ENCODE measurements at places on chromosomes 1 and 21.

GRCh38 chr1:19967808-19968207 is 11.6 kb downstream of the PLA2G2A start:
- DNase-seq = no peak

DNA sequence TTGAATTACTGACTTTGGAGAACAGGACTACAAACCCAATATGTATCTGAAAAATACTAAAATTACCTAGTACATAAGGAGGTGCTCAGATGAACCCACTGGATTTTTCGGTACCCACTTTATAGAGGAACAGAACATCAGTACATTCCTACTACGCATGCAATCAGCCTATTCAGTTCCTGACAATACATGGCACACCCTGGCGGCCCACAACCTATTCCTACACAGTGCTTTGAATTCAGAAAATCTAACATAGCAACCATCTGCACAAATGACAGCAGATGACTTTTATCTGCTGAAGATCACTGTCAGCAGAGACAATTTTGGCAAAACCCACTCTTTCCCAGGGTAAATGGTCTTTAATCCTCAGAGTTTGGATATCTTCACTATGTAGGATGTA is 257.1 kb upstream of the GREM2 start:
- DNase-seq = no peak

GRCh38 chr21:44514746-44515358 is 25.1 kb downstream of the KRTAP10-1 start:
- DNase-seq = no peak

- no peak for DNase-seq
Observed at GRCh38 chr21:28892199-28893111, 100.2 kb downstream of the LTN1 start.

DNA sequence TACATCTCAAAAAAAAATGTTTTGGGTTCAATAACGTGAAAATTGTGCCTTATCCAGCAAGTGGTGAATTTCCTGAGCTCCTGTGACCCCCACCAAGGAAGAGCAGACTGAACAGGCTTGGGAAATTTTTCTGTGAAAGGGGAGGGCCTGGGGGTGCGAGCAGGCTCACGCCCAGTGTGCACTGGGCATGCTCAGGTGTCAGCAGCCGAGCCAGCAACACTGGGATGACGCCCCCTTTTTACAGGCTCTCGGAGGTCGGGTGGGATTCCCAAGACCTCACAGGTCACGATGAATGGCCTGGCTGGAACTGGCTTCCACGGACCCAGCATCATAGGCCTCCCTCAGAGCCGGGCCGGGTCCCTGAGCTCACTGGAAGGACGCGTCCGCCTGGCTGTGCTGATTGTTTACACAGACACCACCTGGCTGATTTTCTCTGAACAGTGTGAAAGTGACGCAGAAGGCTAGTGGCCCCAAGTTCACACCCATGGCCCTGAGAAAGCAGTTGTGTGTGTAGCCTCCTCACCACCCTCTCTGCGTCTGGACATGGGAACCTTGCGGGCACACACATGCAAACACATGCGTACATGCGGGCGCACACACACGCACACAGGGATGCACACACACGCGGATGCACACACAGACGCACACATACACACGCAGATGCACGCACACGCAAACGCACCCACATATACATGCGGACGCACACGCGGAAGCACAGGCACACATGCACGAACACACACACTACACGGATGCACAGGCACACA is 9.2 kb downstream of the CSTB start:
- peak; percentile 88 for DNase-seq

DNA sequence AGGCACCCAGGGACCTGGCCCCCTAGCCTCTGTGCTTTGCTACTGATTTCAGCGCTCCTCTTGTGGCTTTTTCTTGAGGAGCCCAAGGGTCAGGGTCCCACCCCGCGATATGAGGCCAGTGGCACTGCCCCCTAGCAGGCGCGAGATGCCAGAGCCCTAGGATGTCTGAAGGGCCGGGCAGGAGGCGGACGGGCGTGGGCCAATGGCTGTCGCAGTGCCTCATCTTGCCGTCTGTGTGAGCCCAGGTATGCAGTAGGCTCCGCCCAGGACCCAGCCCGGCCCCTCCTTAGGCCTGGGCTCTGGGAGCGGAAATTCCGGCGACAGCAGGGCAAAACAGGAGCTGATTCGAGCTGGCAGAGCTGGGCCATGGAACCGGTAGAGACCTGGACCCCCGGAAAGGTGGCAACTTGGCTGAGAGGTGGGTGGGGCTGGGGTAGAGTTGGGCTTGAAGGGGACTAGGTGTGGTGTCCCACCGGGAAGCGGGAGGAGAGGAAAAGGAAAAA is at the start of gene CNKSR1:
Gene CNKSR1 (plus strand): TSS at position 310 of the 503 bp plus-strand sequence. CDS start 57 bp downstream, at position 367.
- DNase-seq = no peak

- DNase-seq = no peak
Observed at GRCh38 chr1:181514298-181515290, 31.3 kb downstream of the CACNA1E start.

GRCh38 chr1:17667641-17668040 is 87.5 kb upstream of the ACTL8 start:
- DNase-seq = no peak

DNA sequence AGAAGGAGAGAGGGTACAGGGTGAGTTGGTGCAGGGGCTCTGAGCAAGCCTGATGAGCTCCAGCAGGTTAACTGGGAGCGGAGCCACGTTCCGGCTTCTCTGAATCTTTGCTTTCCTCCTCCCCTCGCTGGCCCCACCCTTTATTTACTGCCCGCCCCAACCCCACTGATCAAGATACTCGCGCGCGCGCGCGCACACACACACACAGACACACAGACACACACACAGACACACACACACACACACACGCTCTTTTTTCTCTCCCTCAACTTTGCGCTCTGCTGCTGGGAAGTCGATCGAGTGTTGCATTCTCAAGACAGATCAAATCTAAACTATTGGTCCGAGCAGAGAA is at the start of gene GRIK1:
Gene GRIK1 (minus strand): TSS at position 73 of the 352 bp plus-strand sequence.
- no peak for DNase-seq

DNA sequence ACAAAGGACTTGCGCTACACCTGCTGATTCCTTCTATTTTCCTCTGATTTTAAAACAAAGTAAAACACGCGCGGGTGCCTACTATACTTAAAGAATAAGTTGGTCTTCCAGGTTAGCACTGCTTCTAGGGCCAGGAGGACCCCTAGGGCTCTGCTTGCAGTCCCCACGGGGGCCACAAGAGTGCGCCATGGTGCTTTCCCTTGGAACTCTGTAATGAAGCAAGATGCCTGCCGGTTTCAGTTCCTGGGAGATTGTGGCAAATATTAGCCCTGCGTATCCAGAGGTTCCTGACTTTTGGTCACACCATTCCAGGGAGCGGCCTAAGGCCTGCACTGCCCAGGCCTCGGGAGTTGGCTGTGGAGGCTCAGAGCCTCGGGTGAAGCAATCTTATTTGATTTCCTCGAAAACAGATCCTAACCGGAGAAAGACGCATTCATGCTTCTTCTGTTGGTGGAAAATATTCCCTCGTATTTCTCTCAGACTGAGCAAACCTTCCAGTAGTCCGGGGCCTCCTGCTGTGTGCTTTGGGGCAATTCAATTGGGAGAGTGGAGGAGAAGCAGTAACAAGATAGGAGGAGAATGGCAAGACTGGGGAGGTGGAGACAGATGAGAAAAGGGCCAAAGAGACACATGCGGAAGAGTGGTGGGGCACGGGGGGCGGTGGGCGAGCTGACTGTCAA is 25.3 kb downstream of the ADAM30 start:
- peak; percentile 64 for DNase-seq

- no peak for DNase-seq
Observed at GRCh38 chr1:51664421-51665240, 47.7 kb downstream of the OSBPL9 start.

DNA sequence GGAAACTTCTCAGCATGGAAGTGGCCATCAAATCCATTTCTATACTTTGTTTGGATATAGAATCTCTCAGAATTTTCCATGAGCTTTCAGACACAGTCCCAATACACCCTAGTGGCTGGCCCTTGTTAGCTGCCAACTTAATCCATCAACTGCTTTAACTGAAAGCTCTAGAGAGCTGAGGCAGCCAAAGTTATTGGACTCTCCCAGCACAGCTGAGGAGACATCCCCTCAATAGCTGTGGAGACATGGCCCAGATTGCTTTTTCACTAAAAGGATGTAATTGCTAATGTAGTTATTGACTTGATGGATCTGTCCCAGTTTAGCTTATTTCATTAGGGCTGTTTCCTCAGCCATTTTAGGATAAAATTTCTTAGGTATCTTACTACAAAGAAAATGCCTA is 94.8 kb upstream of the PRMT6 start:
- no peak for DNase-seq

- no peak for DNase-seq
Observed at GRCh38 chr1:90850181-90850897, 133.2 kb upstream of the BARHL2 start.

- DNase-seq = no peak
Observed at GRCh38 chr21:25809013-25809412, 74.2 kb downstream of the GABPA start.

GRCh38 chr1:210857146-210857663 is 276.7 kb downstream of the KCNH1 start:
- DNase-seq = no peak

DNA sequence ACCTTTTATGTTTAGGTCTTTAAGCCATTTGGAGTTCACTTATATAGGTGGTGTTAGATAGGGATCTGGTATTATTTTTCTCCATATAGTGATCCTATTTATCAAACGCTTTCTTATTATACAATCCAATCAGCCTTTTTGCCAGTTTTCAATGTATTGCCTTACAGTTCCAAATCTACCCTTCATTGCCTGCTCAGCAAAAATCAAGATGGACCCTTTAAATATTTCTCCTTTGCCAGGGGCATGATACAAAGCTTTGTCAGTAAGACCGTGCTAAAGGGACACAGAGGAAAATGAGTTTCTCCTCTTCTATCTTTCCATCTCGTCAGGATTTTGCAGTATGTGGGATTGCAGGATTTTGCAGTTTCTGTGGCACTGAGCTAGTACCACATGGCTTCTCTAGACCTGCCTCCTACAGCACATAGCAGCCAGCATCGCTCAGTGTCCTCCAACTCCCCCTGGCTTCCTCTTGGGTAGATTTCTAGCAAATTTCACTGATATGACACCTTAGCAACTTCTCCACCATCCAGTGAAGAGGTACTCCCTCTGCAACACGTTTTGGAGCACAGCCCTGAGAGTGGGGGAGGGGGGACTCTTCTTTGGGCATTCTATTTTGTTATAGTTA is 22.5 kb upstream of the CAP1 start:
- DNase-seq = no peak

DNA sequence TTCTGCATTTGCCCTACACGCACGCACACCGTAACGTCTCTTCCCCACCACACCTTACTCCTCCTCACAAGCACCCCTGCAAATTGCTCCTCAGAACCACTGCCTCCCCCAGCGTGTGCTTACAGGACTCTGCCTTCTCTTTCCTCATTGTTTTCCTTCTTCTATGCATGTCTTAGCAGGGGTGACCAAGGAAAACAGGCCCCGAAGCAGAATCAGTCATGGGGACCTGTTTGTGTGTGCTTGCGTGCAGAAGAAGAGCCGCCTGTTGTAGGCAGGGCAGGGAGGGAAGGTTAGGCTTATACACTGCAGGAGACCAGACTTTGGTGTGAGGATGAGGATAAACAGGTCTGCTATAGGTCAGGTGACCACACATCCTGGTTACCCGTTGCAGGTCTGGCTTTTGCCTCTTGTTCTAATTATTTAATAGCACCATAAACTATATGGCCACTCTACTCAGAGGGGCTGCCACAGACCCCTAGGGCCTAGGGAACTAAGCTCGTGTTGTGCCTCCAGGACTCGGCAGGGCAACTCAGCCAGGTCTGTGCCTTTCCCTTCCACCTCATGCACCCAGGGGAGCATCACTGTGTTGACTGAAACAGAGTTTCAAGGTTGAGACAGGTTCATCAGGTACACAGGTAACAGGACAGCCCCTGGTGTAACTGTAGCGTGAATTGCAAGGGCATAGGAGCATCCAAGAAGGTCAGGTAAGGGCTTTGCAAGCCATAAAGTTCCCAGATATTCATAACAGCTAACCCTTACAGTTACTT is 60.8 kb upstream of the EPS8L3 start:
- DNase-seq = no peak

- no peak for DNase-seq
Observed at GRCh38 chr1:42851420-42851819, 5.0 kb downstream of the ZNF691 start.

GRCh38 chr1:229022595-229023333 is 248.1 kb upstream of the RAB4A start:
- no peak for DNase-seq

DNA sequence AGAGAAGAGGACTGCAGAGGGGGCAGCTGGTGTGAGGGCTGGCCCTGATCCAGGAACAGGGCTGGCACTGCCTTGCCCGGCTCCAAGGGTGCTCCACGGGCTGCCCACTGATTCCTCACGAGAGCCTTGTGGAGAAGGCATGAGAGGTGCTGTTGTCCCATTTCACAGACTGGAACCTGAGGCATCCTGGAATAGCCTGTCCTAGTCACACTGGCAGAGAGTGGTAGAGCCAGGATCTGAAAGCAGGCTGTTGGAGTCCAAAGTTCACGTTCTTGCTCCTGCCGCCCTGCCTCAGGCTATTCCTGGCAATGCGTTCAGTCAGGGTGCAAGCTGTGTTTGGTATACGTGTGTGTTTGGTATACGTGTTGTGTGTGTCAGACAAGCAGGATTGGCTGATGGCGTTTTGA is 1.8 kb downstream of the RER1 start:
- DNase-seq = no peak

GRCh38 chr1:151039521-151039920 is 3.1 kb downstream of the BNIPL start:
- no peak for DNase-seq

Data from NCI-H460 (cell line).